ENCODE measurements at places on chromosomes 11 and 22. TPM values are rescaled to one million over a fixed set of nuclear protein-coding genes. Genes with fewer than 3 reads are reported as not detected.

HTR3B gene
- 0.26 TPM for total RNA-seq

ST14 gene
- 0.30 TPM for total RNA-seq

IL17REL gene
- 0.07 TPM for total RNA-seq

IFTAP gene
- total RNA-seq: 31.0 TPM

ARHGEF17 gene
- 55.7 TPM for total RNA-seq

DBX1 gene
- total RNA-seq: 29.6 TPM

APOL1 gene
- total RNA-seq: not detected

MMP7 gene
- not detected for total RNA-seq

GRCh38 chr22:29218758-29219408, 13.2 kb downstream of the EMID1 start:
- no peaks in the 10 kb centered on the region for H3K4me1 ChIP-seq
- no peak overlapping the region for H3K27ac ChIP-seq
- no peaks in the 10 kb centered on the region for H3K36me3 ChIP-seq
- no peak for DNase-seq

DNA sequence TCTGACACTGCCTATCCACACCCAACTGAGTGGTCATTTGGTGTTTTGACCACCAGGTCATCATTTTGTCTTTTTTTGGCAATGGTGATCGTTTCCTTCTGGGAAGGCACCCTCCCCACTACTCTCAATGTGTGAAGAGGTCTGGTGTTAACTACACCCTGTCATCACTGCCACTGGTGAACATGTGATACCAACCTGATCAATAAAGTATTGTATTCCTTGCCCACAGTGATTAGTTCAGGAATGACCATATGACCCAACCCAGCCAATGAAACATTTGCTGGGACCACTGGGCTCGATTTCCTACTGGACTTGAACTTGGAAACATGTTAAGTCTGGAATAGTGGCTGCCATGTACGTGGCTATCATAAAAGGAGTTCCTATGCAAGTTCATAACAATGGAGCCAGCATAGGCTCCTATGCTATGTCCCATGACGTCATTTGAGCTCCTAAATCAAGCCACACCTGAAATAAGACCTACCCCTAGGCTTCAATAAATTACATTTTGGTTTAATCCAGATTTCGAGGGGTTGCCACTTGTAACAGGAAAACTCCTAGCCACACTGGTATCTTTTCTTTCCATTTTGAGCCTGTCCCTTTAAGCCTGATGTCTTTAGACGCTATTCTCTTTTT, 51.1 kb downstream of the CHST1 start:
- H3K36me3 ChIP-seq: no peaks in the 10 kb centered on the region
- no peak overlapping the region for H3K27ac ChIP-seq
- no peaks in the 10 kb centered on the region for H3K4me1 ChIP-seq
- peaks cover 20% of the 10 kb centered on the region for H3K27me3 ChIP-seq

GRCh38 chr11:134562941-134563471, 151.0 kb upstream of the B3GAT1 start:
- no peak overlapping the region for H3K4me3 ChIP-seq
- H3K27ac ChIP-seq: no peak overlapping the region
- H3K36me3 ChIP-seq: no peaks in the 10 kb centered on the region

DNA sequence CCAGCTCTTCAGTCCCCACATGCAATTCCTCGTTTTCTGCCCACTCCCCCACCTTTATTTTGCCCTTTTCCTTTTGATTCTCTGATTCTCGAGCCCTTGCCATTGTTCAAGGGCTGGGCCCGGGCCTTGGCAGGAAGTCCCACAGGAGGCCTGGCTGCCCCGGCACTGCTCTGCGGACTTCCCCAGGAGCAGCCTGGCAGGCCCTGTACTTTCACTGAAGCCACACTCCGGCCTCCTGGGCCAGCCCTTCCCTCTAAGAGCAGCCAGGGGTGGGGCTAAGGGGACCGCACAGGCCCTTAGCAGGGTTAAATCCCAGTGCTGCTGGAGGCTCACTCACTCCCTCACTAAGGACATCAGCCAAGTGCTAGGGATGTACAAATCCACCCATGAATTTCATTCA, 4.1 kb downstream of the LRRC32 start:
- H3K27ac ChIP-seq: peak overlapping the region; percentile 51
- DNase-seq: no peak
- no peak overlapping the region for H3K4me3 ChIP-seq
- no peaks in the 10 kb centered on the region for H3K36me3 ChIP-seq
- H3K27me3 ChIP-seq: peaks cover 22% of the 10 kb centered on the region

DNA sequence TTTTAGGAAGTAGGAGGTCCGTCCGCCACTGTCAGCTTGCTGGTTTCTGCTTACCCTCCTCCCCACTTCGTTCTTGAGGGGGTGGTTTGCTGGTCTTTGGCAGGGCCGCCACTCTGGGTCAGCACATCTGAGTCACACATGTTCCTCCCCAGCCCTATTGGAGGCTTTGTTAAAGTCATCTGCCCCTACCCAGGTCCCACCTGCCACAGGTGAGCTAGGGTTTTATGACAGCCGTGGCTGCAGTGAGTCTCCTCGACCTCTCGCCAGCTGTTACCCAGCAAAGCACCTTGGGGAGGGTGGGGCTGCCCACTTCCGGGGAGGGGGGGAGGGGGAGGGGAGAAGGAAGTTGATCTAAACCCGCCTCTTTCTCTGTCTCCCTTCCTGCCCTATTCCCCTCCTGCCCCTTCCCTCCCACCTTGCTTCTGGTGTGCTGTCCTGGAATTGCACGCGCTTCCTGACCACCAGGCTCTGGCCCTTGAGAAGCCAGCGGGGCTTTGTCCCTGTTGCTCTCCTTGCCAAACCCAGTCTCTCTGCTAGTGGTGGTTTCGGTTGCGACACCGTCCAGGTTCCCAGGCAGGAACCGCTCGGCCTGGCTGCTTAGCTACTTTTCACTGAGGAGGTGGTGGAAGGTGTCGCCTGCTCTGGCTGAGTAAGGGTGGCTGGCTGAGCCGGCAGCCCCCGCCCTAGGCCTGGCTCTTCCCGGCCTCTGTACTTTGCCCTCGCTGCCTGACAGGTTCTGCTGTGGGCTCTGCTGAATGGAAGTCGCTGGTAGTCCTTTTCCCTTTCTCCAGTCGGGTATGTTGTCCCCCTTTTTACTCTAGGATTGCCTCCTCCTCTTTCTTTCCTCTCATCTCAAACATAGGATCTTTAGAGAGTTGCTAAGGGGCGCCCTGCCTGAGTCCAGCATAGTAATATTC, 28.5 kb downstream of the RCOR2 start:
- H3K27me3 ChIP-seq: no peaks in the 10 kb centered on the region
- H3K4me1 ChIP-seq: peaks cover 35% of the 10 kb centered on the region
- H3K4me3 ChIP-seq: no peak overlapping the region
- no peak for DNase-seq

- no peak overlapping the region for H3K27ac ChIP-seq
- H3K36me3 ChIP-seq: no peaks in the 10 kb centered on the region
- H3K4me3 ChIP-seq: no peak overlapping the region
- no peak for DNase-seq
- H3K27me3 ChIP-seq: peaks cover 3% of the 10 kb centered on the region
Measured at GRCh38 chr11:29119116-29119515, 897.7 kb downstream of the KCNA4 start.

GRCh38 chr11:63937713-63938478, 906 bp upstream of the NAA40 start:
- peaks cover 42% of the 10 kb centered on the region for H3K4me1 ChIP-seq
- DNase-seq: no peak
- H3K4me3 ChIP-seq: peak overlapping the region; percentile 89
- H3K27me3 ChIP-seq: no peaks in the 10 kb centered on the region

DNA sequence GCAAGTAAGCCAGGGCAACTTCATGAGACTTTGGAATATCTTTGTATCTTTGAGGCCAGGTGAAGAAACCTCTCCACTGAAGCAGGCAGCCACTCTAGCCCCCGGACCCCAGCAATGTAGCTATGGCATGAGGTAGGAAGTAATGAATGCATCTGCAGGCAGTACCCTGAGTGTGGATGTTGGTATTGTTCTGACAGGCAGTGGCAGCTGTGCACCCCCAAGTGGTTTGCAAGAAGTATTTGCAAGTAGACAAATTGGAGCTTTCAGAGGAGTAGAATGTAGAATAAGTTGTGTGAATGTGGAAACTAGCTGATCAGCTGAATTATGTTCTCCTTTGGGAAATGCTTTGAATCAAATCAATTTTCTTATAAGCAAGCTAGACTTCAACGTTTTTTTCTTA, 194.4 kb upstream of the PGR start:
- no peaks in the 10 kb centered on the region for H3K36me3 ChIP-seq
- no peak overlapping the region for H3K27ac ChIP-seq
- H3K4me1 ChIP-seq: no peaks in the 10 kb centered on the region
- no peak for DNase-seq
- peaks cover 8% of the 10 kb centered on the region for H3K27me3 ChIP-seq

DNA sequence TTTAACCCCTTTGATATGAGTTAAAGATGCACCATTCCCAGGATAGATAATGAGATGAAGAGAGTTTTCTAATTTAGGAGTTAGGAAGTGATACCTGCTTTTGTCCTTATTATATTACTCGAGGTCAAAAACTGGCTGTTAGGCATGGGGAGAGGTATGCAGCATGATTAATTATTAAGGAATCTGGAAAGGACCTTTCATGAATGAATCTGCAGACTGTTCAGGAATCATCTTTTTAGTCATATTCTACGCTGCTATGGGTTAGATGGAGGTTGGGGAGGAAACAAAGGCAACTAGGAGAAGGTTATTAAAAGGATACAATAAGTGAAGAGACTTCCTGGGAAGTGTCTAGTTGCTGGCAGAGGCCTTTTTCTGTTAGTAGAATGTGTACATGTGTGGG, 492.4 kb upstream of the CCDC90B start:
- no peak overlapping the region for H3K4me3 ChIP-seq
- H3K36me3 ChIP-seq: no peaks in the 10 kb centered on the region
- no peaks in the 10 kb centered on the region for H3K27me3 ChIP-seq
- no peak overlapping the region for H3K27ac ChIP-seq
- H3K4me1 ChIP-seq: no peaks in the 10 kb centered on the region
- no peak for DNase-seq

DNA sequence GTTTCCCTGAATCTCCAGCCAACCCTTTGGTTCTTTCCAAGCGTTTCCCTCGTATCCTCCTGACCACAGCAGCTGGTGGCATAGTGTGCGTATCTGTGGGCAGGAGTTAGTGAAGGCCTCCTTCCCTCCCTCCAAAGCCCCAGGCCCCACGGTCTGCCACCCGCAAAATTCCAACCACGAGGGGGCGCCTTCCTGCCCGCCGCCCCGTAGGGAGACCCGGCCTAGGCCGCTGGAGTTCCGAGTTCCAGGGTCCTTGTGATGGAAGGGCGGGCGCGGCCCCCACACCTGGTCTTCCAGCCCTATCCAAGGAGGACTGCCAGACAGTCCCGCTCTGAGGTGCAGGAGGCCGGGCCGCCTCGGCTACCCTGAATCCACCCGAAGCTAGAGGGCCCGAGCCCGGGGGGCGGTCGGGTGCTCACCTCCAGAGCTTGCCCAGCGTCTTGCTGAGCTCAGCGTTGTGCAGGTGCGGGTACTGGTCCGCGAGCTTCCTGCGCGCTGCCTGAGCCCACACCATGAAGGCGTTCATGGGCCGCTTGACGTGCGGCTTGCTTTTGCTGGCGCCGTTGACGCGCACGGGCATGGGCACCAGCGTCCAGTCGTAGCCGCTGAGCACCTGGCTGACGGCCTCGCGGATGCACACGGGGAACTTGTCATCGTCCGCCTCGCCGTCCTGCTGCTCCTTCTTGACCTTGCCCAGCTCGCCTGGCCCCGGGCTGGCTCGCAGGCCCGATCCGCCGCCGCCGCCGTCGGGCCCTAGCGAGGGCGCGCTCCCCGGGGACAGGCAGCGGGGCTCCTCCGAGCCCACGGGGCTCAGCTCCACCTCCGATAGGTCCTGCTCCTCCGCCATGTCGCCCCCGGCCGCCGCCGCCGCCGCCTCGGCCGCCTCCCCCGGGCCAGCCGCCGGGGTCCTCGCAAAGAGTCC, 1.2 kb downstream of the SOX10 start:
- H3K27ac ChIP-seq: peak overlapping the region; percentile 95
- H3K36me3 ChIP-seq: peaks cover 32% of the 10 kb centered on the region
- H3K4me3 ChIP-seq: peak overlapping the region; percentile 91
- peaks cover 54% of the 10 kb centered on the region for H3K27me3 ChIP-seq
- peaks cover 38% of the 10 kb centered on the region for H3K4me1 ChIP-seq

GRCh38 chr11:122661182-122661945, 5.8 kb downstream of the UBASH3B start:
- H3K27ac ChIP-seq: no peak overlapping the region
- peaks cover 6% of the 10 kb centered on the region for H3K27me3 ChIP-seq
- H3K4me3 ChIP-seq: no peak overlapping the region
- peaks cover 24% of the 10 kb centered on the region for H3K4me1 ChIP-seq

DNA sequence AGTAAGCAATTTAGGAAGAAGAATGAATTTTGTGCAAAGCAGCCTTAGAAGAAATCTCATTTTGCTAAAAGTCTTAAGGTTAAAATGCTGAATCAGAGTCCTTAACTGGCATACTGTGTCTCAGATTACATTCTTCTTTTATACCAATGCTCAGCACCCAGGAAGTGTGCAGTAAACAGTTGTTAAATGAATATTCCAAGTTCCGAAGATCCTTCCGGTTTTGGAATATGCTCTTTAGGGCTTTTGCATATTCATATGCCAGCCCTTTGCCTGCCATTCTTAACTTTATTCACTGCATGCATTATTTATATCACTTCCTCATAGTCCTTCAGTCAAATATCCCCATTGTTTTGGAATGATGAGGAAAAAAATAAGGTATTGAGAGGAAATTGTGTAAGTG, 242.0 kb downstream of the DDX10 start:
- no peak overlapping the region for H3K27ac ChIP-seq
- DNase-seq: no peak
- no peak overlapping the region for H3K4me3 ChIP-seq
- peaks cover 8% of the 10 kb centered on the region for H3K4me1 ChIP-seq
- peaks cover 44% of the 10 kb centered on the region for H3K27me3 ChIP-seq
- no peaks in the 10 kb centered on the region for H3K36me3 ChIP-seq

DNA sequence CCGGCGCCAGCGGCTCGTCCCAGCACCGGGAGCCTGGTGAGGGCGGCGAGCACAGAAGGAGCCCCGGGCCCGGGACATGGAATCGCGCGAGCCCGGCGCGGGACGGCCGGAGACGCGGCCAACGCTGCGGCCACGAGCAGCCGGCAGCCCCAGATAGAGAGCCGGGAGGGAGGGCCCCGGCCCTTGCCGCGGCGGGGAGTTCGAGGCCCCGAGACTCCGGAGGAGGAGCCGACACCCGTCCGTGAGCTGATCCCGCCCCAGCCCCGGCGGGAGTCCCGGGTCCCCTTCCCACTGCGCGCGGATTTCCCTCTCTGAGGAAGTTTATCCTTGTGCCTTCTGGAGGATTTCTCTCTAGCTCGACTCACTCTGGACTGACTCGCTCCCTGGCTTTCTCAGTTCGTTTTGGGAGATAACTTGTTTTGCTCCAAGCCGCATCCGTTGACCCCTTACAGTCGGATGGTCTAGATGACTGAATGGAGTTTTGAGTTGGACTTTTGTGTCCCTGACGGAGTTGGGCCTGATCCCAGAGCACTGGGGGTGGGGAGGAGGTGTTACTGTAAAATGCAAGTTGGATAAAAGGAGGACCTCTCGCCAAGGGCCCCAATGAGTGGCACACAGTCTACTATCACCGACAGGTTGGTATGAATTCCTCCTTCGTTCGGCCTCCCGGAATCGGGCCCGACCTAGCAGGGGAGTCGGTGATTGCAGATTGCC, 585 bp downstream of the ARHGEF12 start:
- H3K4me1 ChIP-seq: peaks cover 39% of the 10 kb centered on the region
- H3K27me3 ChIP-seq: no peaks in the 10 kb centered on the region
- H3K27ac ChIP-seq: peak overlapping the region; percentile 89
- DNase-seq: peak; percentile 49
- peak overlapping the region; percentile 97 for H3K4me3 ChIP-seq
- H3K36me3 ChIP-seq: no peaks in the 10 kb centered on the region

GRCh38 chr11:68471360-68472340, 11.1 kb downstream of the PPP6R3 start:
- H3K27ac ChIP-seq: no peak overlapping the region
- DNase-seq: no peak
- H3K36me3 ChIP-seq: peaks cover 42% of the 10 kb centered on the region
- H3K27me3 ChIP-seq: no peaks in the 10 kb centered on the region
- no peak overlapping the region for H3K4me3 ChIP-seq
- H3K4me1 ChIP-seq: peaks cover 49% of the 10 kb centered on the region

All from neural crest cell (in vitro differentiated cells).